ENCODE measurements at places on chromosomes 16 and 17.

DNA sequence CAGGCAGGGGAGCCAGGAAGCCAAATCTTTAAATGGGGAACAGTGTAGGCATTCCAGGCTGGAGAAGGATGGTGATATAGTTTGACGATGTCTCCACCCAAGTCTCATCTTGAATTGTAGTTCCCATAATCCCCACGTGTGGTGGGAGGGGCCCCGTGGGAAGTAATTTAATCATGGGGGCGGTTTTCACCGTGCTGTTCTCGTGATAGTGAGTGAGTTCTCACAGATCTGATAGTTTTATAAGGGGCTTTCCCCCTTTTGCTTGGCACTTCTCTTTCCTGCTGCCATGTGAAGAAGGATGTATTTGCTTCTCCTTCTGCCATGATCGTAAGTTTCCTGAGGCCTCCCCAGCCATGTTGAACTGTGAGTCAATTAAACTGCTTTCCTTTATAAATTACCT lies 28.8 kb downstream of the GINS3 start:
- DNase-seq, result no peak

GRCh38 chr16:79404571-79404970 lies 196.0 kb downstream of the MAF start:
- no peak for DNase-seq

DNA sequence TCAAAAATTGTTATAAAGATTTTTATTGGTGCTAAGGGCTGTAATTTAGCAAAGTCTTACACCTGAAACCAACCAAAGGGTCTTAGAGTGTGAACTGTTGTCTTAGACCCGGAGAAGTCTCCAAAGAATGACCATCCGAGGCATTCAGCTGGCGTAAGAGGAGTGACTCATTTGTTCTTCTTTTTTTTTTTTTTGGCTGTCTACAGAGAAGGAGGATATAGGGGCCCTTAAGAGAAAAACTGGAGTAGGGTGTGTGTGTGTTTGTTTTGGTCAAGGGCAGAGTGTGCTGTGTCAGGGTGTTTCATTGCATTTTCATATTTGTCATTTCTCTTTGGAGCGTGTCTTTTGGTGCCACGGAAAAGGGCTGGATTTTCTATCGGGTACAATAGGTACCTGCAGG lies 508.0 kb downstream of the WWOX start:
- DNase-seq, result no peak

DNA sequence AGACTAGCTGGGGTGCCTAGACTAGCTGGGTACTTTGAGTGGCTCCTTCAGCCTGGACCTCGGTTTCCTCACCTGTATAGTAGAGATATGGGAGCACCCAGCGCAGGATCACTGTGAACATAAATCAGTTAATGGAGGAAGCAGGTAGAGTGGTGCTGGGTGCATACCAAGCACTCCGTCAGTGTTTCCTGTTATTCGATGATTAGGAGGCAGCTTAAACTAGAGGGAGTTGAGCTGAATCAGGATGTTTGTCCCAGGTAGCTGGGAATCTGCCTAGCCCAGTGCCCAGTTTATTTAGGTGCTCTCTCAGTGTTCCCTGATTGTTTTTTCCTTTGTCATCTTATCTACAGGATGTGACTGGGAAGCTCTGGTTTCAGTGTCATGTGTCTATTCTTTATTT lies 8.4 kb upstream of the TMEM235 start:
- DNase-seq, result no peak

DNA sequence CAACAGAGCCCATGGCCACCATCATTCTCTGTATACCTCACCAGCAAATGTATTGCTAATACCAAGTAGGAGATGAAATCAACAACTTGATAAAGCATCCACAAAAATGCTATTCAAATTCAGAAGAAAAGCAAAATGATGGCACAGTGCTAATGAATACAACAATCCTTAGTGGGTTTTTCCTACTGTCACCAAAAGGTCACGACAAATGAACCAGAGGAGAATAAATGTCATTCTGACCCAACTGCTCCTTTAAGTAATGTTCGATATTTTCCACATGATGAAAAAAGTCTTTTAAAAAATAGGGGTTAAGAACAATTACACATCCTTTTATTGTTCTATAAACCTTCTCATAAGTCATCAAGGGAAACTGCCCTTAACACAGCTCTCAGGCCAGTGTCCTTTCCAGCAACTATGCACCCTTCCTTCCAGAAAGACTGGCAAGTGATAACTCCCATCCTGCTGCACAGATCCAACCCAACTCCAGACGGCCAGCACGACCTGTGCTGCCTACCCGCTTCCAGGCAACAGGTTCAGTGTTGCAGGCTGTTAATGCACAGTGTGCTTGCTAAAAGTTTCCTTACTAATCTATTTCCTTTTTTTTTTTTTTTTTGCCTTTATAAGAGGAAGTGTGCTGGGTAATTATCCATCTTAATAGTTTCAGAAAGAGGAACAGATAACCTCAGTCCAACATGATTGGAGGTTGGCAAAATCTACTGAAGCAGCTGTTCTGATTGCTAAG lies 15.4 kb downstream of the FBXO31 start:
- DNase-seq, result no peak

- no peak for DNase-seq
Measured at GRCh38 chr16:19179546-19180490, 11.8 kb downstream of the SYT17 start.

DNA sequence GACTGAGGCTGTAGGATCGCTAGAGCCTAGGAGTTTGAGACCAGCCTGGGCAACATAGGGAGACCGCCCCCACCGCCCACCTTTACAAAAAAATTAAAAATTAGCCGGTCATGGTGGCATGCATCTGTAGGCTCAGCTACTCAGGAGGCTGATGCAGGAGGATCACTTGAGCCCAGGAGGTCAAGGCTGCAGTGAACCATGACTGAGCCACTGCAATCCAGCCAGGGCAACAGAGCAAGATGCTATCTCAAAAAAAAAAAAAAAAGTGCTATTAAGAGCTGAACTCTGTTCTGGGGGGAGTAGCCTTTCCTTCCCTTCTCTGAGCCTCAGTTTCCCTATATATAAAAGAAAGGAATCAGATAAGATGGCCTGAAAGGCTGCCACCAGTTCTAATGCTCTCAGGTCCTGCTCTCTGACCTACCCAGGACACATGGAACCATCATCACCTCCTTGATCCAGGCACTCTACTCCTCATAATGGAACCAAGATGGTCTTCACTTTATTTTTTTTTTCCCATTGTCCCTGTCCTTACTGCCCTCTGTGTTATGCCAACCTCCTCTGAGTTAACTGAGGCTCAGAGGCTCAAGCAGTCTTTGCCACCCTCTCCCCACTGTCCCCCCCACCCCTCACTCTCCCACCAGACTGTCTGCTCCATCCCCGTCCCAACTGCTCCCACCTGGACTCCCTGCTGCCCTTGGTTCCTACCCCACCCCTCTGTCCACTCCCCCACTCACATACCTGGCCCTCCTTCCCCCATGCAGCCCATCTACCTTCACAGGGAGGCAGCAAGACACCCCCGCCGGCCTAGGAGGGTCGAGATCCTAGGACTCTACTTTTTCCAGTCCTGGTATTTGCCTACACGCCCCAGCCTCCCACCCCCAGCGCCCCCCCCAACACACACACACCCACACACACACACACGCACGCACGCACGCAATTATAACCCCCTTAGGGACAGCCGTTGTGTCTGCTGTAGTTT lies 23.8 kb upstream of the EIF1 start:
- no peak for DNase-seq

DNA sequence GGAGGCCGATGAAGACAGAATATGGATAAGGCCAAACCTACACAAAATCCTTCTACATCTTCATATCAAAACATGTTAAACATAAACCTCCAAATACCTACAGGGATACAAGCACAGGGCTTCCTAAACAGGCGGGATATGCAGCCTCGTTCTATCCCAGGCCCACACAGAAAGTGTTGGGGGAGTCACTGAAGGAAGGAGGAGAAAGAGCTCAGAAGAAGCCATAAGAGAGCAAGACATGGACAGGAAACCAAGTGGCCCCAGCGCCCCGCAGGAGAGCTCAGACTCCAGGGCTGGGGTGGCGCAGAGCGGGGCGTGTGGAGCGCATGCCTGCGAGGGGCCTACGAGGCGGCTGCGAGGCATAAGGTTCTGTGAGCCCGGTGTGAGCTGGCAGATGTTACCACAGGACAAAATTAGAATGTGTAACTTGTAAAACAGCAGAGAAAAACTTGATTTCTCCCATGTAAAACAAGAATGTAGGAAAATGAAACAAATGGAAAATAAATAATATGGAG lies 11.0 kb upstream of the FASN start:
- no peak for DNase-seq

All from omental fat pad (tissue), 4 donors.